ENCODE measurements at places on chromosomes 12 and 14.
A peak's percentile ranks its signal among the peaks of the same experiment; 100 is the strongest.

GRCh38 chr14:48792376-48793024, 793.7 kb downstream of the RPS29 start:
- DNase-seq: no peak

GRCh38 chr14:71416392-71416791, 509.1 kb downstream of the PCNX1 start:
- no peak for DNase-seq

GRCh38 chr12:104439137-104439536, 17.6 kb upstream of the CHST11 start:
- no peak for DNase-seq

DNA sequence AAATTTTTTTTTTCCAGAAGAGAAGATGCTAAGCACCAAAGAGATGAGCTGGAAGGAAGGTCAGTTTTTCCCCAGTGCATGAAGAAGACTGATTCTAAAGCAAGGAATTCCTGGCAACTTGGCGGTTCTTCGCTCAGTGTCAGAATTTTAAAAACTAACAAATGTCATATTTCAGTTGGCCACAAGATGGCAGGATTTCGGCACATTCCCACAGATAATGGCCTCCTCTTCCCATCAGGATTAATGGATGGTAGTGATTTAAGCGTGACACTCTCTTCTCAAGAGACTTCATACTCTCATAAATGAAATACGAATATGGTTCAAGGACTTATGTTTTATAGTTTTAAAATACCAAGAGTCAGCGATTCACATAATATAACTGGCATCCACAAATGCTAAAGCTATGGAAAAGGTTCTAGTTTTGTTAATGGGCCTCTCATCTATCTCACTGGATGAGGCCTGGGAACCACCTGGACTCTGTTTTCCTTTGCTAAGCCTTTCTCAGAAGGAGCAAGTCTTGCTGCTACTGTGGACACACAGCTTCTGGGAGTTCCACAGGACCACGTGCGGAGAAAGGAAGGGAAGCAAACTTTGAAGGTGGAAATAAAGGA, 46.1 kb upstream of the PTPRO start:
- no peak for DNase-seq

GRCh38 chr14:103277931-103278330, 56.1 kb upstream of the EIF5 start:
- no peak for DNase-seq

DNA sequence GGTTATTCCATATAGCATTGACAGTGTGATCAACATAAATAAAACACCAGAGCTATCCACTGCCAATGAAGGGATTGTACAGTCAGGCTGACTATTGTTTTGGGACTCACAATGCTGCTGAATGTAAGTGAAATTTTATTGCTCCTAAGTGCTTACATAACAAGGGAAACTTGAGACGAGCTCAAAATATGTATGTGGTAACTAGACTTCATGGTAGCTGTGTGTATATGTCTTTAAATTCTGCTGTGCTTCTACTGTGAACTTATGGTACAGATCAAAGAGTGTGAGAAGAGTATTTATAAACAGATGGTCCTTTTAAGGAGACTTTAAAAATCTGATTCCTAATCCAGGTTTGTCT, 6.9 kb downstream of the FLRT2 start:
- DNase-seq: no peak

DNA sequence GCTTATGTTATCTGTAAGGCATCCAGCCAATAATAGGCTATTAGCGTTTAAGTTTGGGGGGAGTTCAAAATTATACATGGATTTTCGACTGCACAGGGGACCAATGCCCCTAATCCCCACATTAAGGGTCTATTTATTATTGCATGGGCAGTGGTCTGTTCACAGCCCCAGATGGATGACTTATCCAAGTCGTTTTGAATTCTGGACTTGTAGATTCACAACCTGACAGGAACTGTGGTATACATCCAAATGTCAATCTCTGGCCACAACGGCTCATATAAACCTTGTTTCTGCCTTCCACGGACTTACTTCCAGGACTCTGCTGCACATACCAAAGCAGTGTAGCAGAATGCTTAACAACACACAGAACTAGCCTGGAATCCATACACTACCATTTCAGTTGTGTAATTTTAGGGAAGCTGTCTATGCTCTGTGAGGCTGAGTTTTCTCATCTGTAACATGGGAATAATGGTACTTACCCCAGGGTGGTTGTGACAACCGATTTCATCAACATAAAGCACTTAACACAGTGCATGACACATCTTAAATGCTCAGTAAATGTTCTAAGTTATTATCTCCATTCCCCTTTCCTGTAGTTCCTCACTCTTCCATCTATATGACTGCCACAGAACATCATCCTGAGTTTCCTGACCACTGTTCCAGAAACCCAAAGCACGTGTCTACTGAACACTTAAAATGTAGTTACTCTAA, 3.7 kb downstream of the DDX24 start:
- no peak for DNase-seq

GRCh38 chr12:129635021-129635685, 268.7 kb downstream of the TMEM132D start:
- DNase-seq: no peak

DNA sequence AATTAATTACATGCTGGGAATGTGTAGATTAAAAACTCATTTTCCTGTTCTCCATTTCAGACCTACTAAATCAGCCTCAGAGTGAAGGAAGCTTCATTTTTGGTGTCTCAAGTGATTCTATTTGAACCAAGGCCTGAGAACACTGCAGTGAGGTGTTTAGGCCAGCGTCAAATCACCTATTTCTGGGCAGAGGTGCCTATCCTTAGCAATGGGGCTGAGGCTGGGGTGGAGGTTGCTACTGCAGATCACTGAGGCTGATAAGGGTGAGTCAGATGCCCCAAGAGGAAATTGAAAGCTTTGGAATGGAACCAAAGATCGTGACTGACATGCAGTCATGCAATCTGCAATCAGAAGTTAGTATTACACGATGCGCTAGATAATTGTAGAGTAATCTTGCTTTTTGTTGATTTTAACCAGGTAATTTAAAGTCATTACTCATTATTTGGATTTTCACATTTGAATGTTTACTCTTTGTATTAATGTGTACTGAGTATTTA, 4.4 kb downstream of the TXNRD1 start:
- DNase-seq: peak; percentile 5

- no peak for DNase-seq
Measured at GRCh38 chr14:67710209-67710608, 8.5 kb downstream of the RDH12 start.

DNA sequence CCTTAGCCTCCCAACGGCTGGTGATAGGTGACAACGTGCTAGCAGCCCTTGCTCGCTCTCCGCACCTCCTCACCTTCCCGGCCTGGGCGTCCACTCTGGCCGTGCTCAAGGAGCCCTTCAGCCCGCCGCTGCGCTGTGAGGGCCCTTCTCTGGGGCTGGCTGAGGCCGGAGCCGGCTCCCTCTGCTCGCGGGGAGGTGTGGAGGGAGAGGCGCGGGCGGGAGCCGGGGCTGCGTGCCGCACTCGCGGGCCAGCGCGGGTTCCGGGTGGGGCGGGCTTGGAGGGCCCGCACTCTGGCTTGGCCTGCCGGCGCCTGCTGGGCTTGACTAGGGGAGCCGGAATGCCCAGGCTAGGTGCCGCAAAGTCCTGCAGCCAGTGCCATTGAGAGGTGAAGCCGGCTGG, 131.1 kb downstream of the CCER1 start:
- DNase-seq: no peak

GRCh38 chr12:93793983-93794382, 116.8 kb downstream of the CRADD start:
- no peak for DNase-seq

GRCh38 chr14:75880512-75880911, 101.3 kb downstream of the TGFB3 start:
- DNase-seq: no peak

Data from stimulated activated effector memory CD8-positive, alpha-beta T cell treated with anti-CD3 and anti-CD28 coated beads, Interleukin-12 subunit alpha, Interleukin-12 subunit beta, amount 100 ng/mL, for 72 hours (primary cell).